ENCODE measurements at places on chromosomes 11 and 22. TPM values are rescaled to one million over a fixed set of nuclear protein-coding genes. Genes with fewer than 3 reads are reported as not detected.

The GDPD4 gene
- total RNA-seq, result not detected

The SLC22A25 gene
- not detected for total RNA-seq

The HPX gene
- total RNA-seq, result not detected

The P2RY2 gene
- total RNA-seq, result not detected

The GAS2 gene
- total RNA-seq, result 1.8 TPM

GRCh38 chr11:63854696-63855095 lies 15.8 kb downstream of the MARK2 start:
- no peak for DNase-seq

- DNase-seq, result no peak
Observed at GRCh38 chr11:26410706-26411366, 78.9 kb downstream of the ANO3 start.

- no peak for DNase-seq
Observed at GRCh38 chr11:130146796-130147195, 12.8 kb upstream of the ST14 start.

DNA sequence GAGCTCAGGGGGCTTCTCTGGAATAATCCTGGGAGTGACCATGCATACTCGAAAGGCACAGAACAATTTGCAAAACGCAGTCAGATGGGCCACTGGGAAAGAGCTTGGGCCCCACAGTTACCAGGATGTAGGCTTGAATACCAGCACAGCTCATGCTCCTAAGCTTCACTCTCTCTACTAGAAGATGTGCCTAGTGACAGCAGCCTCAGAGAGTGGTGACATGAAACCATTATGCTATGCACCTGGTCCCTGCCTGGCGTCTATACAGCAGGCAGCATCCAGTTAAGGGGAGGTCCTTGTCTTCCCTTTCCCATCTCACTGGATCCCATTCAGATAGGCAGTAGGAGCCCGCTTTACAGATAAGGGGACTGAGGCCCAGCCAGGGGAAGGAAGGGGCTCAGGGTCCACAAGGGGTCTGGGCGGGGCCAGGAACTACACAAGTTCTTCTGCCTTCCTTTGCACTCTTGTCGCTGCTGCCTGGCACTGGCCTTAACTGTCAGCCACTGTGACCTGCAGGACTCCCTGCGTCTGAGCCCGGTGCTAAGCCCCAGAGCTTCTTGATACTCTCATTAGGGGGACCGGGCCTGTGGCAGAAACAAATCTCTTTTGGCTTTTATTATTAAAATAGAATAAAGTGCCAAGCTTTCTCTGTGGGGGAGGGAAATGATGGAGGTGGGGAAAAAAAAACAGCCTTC lies 21.2 kb upstream of the RASD2 start:
- no peak for DNase-seq

GRCh38 chr11:45234306-45235006 lies 51.7 kb downstream of the SYT13 start:
- DNase-seq, result no peak

GRCh38 chr11:37988031-37988430 lies 1390.0 kb upstream of the RAG2 start:
- DNase-seq, result no peak

DNA sequence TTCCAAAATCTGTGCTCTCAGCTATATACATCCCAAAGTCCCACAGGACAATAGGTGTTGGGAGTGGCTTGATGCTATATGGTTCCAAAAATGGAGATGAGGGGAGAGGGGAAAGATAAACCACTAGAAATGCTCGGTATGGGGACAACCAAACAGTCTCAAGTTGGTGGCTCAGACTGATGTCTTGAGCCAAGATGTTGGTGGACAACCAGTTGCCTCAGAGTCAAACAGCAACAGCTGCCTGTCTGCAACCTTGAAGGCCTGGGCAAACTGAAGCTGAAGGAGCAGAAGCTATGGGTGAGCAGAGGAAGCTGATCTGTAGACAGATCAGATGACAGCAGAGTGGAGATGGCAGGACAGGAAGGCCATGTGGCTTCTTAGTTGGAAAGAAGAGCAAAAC lies 4.0 kb downstream of the RRP8 start:
- no peak for DNase-seq

DNA sequence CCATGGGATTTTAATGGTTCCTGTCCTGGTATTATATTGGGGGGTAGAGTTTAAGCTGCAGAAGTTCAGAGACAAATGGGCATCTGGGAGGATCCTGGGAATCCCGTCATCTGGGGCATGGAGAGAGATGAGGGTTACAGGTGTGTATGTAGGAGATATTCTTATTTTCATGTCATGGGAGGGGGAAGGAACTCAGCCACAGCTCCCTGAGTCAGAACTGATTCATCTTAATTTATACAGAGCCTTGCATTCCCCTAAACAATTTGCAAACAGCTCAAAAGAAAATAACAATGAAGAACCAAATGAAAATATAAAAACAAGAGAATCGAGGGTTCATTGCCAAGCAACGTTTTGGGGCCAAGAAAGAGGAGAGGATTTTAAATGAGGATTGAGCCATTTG lies 155.9 kb upstream of the TBCEL start:
- no peak for DNase-seq

DNA sequence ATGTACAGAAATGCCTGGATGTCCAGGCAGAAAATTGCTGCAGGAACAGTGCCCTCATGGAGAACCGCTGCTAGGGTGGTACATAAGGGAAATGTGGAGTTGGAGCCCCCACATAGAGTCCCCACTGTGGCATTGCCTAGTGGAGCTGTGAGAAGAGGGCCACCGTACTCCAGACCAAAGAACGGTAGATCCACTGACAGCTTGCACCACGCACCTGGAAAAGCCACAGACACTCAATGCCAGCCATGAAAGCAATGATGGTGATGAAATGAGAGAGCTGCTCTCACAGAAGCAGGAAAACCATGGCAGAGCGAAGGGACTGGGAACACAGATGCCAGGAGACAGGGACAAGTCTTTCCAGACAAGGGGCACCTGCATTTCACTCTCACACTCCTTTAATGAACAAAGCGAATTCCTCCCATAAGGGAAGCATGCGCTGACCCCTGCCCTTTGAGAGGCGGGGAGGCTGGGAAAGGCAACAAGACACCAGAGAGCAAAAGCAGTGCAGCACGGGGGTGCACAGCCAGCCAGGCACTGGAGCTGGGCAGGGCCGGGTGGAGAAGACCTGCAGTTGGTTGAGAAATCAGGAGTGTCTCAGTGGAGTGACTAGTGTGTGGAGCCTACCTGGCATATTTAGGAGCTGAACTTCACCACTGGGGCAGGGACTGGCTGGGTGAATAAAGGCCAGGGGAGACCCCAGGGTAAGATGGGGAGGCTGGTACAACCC lies 1025.2 kb downstream of the TBC1D22A start:
- no peak for DNase-seq

- no peak for DNase-seq
Observed at GRCh38 chr11:101862391-101863233, 52.2 kb upstream of the CEP126 start.

- no peak for DNase-seq
Observed at GRCh38 chr11:31808721-31809540, 2.2 kb downstream of the PAX6 start.

- no peak for DNase-seq
Observed at GRCh38 chr22:49755631-49756001, 72.1 kb downstream of the BRD1 start.

DNA sequence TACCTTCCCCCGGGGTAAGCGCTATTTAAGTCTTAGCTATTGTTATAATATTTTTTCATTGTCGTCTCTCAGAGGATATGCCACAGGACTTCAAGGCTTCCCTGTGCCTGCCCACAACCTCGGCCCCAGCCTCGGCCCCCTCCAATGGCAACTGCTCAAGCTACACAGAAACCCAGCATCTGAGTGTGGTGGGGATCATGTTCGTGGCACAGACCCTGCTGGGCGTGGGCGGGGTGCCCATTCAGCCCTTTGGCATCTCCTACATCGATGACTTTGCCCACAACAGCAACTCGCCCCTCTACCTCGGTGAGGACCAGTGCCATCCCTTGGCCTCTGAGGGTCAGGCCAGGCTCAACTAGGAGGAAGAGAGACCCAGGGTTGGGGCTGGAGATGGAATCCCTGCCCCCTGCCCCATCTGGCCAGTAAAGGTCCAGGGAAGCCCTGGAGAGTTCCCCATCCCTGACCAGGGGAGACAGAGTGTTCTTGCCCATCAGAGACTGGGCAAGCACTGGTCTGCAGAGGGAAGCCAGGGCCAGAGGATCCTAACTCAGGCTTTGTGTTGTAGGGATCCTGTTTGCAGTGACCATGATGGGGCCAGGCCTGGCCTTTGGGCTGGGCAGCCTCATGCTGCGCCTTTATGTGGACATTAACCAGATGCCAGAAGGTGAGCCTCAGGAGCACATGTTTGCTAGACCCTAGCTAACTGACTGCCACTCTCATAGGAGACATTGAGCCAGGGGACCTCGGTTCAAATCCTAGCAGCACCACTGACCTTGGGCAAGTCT lies 18.4 kb downstream of the SLCO2B1 start:
- no peak for DNase-seq

DNA sequence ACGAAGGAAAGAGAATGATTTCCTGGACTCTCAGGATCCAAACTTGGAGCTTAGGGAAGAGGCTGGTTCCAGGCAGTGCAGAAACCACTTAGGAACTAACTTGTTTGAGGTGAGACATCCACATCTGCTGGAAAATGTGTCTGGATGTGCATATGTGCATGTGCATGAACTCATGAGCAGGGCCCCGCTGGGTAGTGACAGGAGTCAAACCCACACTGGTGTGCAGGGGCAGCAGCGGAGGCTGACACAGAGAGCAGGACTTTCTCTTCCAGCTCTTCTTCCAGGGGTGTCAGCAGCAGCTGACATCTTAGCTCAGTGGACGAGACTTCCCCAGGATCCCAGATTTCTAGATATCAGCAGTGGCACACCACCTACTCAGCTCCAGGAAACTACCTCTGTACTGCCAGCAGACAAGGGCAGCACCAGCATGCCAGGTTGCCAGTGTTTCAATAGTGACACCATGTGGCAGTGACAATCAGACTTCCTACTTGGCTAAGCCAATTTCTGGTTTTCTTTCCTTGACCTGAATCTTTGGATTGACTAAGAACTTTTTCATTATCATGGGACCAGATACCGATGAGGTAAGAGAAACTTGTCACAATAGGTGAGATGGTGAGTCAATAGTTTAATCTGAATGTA lies 227.5 kb upstream of the ZC3H12C start:
- no peak for DNase-seq

- DNase-seq, result no peak
Observed at GRCh38 chr11:57164317-57164716, 17.4 kb upstream of the LRRC55 start.

- DNase-seq, result no peak
Observed at GRCh38 chr11:118042796-118043195, 34.1 kb upstream of the TMPRSS4 start.

DNA sequence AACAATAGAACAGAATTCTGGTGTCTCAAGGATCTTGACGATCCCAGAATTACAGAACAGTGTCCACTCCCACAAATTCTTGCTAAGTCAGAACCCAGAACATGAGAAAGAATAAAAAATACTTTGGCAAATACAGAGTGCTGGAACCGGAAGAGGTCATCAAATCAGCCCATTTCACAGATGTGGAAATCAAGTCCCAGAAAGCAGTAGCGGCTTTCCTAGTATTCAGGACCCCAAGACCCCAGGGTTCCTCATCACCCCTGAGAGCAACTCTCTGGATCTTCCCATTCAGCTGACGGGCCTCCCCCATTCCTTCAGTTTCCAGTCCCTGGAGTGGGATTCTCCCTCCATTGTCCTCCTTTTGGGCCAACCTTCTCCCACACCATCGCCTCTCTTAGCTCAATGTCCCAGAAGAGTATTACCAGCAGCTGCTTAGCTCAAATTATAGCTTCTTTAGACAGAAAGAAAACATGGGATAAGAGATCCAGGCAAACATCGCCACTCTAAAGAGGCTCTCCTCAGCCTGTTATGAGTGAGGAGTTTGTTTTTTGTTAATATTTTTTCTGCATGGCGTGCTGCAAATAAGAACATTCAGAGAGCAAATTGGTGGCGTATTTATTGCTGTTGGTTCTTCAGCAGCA lies 268.3 kb downstream of the MN1 start:
- no peak for DNase-seq

GRCh38 chr22:45589556-45589955 lies 82.1 kb upstream of the ATXN10 start:
- DNase-seq, result no peak

- DNase-seq, result peak; percentile 65
Observed at GRCh38 chr11:14969901-14970323, 2.2 kb downstream of the CALCA start.

GRCh38 chr22:44195189-44195871 lies 14.6 kb downstream of the PARVG start:
- no peak for DNase-seq

DNA sequence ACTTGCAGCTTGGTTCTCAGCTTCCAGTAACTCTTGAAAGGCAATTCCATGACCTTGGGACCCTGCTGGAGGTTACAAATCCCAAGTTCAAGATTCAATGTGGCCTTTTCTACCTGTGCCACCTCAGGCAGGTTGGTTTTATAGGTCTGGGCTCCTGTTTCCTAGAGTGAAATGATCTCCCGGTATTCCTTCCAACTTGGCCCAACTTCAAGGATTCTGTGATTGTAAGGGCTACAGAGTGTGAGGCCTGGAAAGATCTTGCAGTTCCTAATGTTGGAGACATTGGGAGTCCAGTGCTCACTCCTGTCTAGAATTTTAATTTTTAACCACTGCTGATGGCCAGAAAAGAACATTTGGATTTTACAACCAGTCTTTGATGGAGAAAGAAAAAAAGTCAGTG lies 91.6 kb downstream of the LDLRAD3 start:
- DNase-seq, result no peak

- DNase-seq, result no peak
Observed at GRCh38 chr11:15685306-15685705, 570.6 kb downstream of the INSC start.
